ENCODE measurements at places on chromosomes 13 and 19.

GRCh38 chr13:98774776-98775175 is 22.3 kb upstream of the SLC15A1 start:
- DNase-seq: no peak

DNA sequence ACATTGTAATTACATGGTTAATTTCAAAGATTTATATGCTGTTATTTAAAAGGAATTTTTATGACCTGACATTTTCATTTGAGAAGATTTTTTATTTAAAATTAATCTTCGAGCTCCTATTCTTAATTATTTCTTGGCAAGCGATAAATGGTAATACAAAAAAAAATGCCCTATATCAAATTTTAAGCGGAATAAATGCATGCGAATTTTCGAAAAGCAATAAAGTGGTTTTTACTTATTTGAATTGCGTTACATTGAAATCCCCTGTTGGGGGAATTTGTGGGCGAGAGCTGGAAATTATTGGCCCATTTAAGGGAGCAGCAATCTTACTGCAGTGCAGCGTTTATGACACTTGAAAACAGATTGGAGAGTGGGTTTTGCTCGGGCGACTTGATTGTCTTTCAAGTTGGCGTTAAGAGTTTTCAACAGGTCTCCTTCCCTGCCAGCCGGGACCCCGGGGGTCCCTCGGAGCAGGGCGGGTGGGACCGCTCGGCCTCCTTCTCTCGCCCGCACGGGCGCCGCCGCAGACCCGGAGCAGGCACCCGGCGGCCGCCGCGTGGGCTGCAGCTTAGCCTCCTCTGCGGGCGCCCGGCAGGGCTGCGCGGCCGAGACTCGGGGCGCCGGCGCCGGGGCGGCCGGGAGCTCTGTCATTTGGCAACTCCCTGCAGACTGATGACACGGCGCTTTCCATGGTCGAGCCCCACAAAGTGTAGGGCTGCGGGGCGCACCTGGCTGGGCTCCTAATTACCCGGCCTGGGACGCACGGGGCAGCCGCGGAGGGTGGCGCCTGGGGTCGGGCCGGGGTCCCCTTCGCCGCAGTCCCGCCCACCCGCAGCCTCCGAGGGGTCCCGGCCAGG is 255.1 kb upstream of the SOX21 start:
- DNase-seq: no peak

- DNase-seq: peak; percentile 33
Observed at GRCh38 chr13:36746051-36746450, 72.2 kb downstream of the SERTM1 start.

GRCh38 chr19:1205114-1206099 is at the start of gene STK11:
TSS of gene STK11 (plus strand) at chr19:1205778. CDS start at chr19:1206914, 1,136 bp downstream.
- DNase-seq: peak; percentile 94

DNA sequence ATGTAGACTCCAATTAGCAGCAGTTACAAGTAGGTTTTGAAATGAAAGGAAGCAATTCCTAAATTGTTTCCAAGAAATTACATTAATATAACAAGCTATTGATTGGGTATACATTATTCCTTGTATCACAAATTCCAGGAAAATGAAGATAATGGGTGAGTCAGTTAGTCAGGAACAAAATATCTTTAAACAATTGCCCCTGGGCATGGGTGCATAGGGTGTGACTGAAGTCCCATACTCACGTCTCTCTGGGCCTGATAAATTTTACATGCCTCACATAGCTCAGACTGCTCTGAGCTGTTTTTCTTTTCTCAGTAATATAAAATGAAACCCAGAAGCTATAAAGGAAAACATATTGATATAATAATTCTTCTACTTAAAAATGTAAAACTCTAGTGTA is 87.8 kb downstream of the FNDC3A start:
- no peak for DNase-seq

GRCh38 chr13:35468195-35468594 is 8.3 kb downstream of the MAB21L1 start:
- DNase-seq: no peak

GRCh38 chr13:98543378-98544103 is 33.4 kb downstream of the STK24 start:
- no peak for DNase-seq

GRCh38 chr19:56839652-56840450 is 675 bp downstream of the PEG3 start:
- DNase-seq: peak; percentile 33
